ENCODE measurements at places on chromosomes 2 and 18.

DNA sequence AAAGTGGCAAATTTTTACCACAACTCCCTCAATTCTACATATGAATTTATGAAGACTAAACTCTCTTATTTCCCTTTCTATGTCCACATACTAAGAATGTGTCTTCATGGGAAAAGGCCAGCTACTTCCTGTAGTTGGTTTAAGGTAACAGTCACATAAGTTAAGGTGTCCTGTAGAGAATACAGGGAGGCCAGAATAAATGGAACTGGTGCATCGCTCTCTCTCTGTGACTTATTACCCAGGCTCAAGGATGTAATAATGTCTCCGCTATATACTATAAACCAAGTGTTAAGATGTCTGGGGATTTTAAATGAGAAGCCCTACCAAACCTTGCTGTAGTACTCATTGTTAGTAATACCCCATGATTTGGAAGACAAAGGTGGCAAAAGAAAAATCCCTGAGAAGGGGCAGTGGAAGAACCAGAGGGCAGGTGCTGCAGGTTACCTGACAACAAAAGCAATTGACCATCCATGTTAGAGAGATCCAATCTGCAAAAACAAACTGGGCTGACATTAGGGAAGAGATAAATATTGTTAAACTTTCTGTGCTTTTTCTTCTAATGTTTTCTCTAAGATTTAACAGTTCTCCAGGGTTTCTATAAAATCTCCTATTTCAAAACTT lies 372.8 kb downstream of the TMX3 start:
- no peak for DNase-seq

DNA sequence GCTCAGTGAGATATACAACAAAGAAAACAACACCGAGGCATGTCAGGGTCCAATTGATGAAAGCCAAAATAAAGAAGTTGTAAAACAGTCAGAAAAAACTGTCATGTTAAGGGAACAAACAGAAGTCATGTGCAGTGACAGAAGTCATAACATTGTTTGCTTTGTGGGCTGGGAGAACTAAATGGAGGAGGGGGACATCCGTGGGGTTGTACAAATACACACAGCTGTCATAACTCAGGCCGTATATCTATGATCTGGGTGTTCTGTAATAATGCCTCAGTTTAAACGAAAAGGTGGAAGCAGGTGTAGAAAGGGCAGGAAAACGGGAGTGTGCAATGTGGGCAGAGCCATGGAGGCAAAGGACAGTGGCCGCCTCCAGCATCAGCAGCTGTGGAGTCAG lies 27.3 kb downstream of the TIMM21 start:
- DNase-seq: no peak

DNA sequence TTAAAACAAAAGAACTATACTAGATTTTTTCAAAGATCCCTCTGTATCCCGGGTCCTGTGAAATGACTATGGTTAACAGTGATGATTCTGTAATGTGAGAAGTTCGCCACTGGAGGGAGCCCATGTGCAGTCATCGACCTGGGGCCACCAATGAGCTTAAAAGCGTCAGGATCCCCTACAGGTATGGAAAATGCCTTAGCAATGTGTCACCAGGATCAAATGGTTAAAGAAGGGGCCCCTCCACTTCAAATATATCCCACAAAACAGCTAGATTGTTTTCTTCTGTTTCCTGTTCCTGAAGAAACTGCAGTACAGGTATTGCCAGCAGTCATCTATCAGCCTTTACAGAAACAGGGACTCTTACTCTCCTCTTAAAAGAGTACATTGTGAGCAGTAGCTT lies 15.3 kb downstream of the CHRNA1 start:
- peak; percentile 76 for DNase-seq

- DNase-seq: no peak
These were observed 69.3 kb downstream of the NPAS2 start for GRCh38 chr2:100889286-100889685.

- peak; percentile 57 for DNase-seq
These were observed 81.5 kb upstream of the STON1 start for GRCh38 chr2:48448274-48449061.

- DNase-seq: no peak
These were observed 30.6 kb downstream of the ARMC9 start for GRCh38 chr2:231228974-231229529.

DNA sequence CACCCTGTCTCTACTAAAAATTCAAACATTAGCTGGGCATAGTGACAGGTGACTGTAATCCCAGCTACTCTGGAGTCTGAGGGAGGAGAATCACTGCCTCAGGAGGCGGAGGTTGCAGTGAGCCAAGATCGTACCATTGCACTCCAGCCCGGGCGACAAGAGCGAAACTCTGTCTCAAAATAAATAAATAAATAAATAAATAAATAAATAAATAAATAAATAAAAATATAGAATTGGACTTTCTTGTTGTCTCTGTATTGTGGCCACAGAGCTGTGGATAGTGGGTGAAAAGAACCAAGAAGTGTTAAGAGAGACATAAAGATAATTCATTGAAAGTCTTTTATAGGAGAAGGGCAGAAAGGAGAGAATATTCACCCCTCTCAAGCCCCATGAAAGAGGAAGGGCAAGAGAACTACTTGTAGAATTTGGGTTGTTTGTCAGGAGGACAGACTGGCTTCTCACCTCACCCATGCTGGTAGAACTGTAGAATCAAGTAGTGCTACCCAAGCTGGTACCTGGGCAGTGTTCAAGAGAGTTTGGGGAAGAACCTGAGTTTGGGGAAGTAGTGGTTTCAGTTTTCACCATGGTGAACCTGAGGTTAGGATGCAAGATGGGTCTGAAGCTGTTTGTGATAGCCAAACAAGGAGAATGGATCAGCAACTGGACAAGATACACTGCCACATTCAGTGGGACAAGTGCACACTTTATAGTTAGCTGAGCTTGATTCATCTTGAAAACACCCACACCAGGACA lies 256.5 kb downstream of the CD226 start:
- DNase-seq: no peak

DNA sequence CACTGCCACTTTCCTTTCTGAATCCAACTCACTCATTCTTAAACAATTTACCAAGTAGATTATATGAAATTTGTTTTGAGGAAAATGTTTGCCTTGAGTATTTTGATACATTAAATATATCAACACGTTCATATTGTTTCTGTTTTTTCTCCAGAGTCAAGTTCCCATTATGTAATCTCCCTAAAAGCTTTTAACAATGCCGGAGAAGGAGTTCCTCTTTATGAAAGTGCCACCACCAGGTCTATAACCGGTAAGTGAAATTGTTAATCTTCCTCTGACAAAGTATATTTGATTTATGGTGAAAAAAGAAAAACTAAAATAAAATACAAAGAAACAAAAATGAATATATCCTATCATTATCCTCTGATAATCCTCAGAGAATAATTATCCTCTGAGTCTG lies 838.6 kb downstream of the MBD2 start:
- no peak for DNase-seq

DNA sequence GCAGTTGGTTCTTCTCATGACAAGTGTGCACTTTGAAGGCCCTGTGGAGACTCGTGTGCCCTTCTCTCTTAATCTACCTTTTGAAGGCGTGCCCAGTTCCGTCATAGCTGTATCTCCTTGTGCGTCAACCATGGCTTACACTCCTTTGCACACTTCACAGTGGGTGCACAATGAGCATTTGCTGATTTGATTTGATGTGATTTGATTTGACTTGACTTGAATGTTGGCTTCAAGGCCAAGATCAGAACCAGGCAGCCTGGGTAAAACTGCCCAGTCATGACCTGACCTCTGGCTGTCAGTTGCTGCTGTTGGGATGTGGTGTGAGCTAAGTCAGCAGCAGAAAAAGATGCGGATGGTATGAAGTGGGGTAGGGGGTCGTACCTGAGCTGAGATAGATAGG lies 670.3 kb upstream of the HS6ST1 start:
- DNase-seq: no peak

- no peak for DNase-seq
These were observed 28.2 kb downstream of the TSPYL6 start for GRCh38 chr2:54227798-54228197.

DNA sequence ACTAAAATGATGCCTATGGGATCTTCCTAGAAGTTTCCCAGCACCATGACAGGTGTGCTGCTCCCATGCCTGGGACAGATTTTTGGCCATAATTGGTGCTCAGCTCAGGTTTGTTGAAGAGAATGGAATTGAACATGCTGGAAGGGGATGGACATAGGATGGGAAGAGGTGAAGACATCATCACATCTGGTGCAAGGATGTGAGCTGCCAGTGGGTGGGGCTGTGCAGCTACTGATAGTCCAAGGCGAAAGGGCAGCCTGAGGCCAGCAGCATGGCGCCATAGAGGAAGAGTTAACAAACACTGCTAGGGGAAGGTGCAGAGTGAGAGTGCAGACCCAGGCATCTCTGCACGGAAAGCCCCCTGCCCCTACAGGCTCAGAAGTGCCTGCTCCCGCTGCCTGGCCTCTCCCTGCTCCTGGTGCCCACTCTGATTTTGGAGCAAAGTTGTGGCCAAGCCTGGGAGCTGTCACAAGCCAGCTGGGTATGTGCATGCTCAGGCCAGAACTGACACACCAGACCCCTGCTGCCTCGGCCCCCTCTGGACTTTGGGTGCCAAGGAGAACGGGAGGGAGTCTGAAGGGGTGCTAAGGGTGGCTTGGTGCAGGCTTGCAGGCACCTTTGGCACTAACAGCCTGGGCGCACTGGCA lies 178.6 kb downstream of the ZBTB7C start:
- DNase-seq: peak; percentile 14

GRCh38 chr18:55245211-55245614 lies 286.0 kb upstream of the CCDC68 start:
- no peak for DNase-seq

GRCh38 chr2:100367163-100367562 lies 44.9 kb upstream of the LONRF2 start:
- DNase-seq: peak; percentile 8

- DNase-seq: no peak
These were observed 23.4 kb downstream of the TMEM177 start for GRCh38 chr2:119702203-119702917.

DNA sequence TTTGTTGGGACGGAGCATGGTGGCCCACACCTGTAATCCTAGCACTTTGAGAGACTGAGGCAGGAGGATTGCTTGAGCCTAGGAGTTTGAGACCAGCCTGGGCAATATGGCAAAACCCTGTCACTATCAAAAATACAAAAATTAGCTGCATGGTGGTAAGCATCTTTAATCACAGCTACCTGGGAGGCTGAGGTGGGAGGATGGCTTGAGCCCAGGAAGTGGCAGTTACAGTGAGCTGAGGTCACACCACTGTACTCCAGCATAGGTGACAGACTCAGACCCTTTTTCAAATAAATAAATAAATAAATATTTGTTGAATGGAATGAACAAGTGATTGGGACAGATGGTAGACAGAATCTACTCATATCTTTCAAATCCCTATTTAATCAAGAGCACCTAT lies 5.7 kb upstream of the ITPRIPL1 start:
- no peak for DNase-seq

DNA sequence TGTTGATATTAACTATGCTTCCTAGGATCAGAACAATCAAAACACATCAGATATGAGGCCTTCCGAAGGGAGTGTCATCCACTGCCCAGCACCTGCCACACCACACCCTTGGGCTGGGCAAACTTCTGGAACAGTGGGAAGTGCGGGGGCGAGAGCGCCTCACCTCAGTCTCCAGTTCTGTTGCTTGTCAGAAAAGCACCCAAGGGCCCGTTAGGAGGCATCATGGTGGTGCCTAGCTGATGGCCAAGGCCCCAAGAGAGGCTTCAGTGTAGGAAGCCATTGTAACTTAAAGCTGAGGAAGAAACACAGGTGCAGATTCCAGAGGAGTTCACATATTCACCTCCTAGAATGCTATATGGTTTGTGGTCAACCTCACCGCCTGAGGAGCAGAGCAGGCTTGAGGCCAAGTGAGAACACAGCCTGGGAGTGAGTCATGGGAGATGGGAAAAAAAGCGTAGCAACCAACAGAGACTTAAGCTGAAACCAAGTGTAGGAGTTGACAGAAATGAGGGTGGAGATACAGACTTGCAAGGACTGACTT lies 85.1 kb upstream of the ATL2 start:
- peak; percentile 51 for DNase-seq

GRCh38 chr2:33158482-33159003 lies 211.8 kb downstream of the LTBP1 start:
- DNase-seq: peak; percentile 54

DNA sequence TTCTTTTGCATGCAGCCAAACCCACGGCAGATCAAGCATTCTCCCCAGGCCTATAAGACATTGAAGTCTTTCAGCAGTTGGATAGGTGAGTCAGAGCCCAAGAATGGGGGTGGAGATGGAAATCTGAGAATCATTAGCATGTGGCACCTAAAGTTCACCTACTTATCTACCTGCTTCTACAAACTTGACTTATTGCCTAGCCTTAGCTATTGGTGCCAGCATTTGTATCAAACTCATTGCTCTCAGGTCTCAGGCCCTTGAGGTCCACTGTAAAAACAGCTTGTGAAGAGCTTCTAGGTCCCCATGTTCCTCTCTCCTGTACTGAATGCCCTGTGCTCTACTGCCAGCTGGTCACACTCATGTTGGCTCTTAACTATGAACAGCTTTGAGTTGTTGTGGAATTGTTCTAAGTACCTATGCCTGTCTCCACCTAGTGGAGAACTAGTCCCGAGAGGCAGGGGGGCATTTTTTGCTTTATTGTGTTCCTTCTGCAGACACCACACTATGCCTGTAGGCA lies 278.4 kb upstream of the SPRED2 start:
- peak; percentile 9 for DNase-seq

DNA sequence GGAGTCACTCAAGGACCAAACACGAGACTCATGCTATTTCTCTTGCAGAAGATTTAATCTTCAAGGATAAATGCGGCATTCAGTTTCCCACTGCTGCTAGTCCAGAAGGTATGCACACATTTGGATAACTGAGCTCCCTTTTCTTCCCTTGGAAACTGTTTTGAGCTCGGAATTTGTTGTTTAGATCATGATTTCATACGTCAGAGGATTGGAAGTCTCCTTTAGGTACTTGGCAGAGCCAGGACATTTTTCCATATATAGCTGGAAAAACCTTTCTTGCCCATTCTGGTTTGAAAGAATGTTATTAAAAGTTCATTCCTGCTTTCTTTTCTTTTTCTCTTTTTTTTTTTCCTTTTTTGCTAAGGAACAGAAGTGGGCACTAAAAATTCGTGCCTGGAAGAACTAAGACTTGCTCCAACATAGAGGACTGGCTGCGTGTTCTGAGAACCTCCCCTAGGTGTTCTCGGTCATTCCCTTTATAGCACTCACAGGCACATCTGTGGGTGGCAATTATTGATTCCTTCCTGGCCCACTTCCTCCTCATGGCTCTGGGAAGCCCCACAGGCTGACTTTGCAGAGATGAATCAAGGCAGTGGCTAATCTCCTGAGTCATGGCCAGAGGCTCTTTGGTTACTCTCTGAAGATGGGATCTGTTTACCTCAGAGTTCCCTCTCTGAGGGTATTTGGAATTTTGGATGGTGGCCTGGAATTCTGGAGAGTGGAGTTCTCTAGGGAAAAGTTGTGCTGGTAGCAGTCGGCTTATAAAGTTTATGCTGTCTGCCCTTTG lies 104.8 kb downstream of the PLCL1 start:
- no peak for DNase-seq

GRCh38 chr2:50974940-50975339 lies 57.0 kb downstream of the NRXN1 start:
- DNase-seq: no peak

DNA sequence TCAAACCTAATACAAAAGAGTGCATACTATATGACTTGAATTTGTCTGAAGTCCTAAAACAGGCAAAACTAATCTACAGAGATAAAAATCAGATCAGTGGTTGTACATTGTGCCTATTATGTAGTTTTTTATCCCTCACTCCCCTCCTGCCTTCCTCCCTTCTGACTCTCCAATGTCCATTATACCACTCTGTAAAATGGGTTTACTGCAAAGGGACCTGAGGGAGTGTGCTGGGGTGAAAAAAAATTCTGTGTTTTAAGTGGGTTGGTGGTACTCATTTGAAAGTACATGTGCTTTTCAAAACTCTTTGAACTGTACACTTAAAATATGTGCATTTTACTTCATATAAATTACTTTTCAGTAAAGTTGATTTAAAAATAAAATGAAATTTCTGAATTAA lies 89.0 kb upstream of the UBE2E3 start:
- DNase-seq: no peak
